ENCODE measurements at places on chromosomes 3 and 15.

GRCh38 chr3:73868688-73869315 lies 244.1 kb upstream of the PDZRN3 start:
- no peak for DNase-seq

DNA sequence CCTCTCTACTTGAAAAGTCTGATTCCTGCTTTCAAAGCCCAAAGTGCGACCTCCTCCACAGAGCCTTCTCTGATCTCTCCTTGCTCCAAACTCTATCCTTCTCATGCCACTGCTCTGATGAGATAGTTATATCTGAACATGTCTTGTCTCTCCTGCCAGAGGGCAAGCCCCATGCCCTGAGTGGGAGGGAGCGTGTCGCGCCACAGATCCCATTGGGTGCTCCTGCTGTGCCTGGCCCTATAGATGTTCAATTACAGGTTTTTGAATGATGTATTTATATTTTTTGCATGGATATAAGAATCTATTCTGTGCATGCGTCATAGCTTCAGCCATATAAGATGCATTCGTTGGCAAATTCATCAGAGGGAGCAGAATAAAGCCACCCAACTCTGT lies 20.4 kb downstream of the CORO2B start:
- no peak for DNase-seq

DNA sequence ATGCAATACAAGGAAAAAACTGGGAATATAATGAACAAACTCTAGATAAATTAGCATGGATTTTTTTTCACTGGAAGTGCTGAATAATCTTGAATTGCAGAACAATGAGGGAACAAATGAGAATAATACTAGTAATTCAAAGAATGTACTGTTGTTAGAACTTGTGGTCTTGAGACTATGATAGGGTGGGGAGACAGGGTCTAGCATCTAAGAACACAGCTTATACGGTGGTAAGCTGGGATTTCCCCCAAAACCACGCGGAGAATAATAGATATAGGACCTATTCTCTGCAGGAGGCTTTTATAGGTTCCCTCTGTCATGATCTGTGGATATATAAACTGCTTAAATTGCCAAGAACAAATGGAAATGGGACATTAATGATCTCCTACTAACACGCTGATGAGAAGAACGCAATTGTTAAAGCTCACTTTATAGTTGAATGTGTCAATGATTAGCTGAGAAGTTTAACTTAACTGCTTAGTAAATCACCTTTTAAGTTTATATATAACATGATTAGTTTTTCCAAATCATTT lies 692.3 kb downstream of the ZPLD1 start:
- no peak for DNase-seq

GRCh38 chr3:129613367-129613740 lies 6.9 kb upstream of the PLXND1 start:
- no peak for DNase-seq

DNA sequence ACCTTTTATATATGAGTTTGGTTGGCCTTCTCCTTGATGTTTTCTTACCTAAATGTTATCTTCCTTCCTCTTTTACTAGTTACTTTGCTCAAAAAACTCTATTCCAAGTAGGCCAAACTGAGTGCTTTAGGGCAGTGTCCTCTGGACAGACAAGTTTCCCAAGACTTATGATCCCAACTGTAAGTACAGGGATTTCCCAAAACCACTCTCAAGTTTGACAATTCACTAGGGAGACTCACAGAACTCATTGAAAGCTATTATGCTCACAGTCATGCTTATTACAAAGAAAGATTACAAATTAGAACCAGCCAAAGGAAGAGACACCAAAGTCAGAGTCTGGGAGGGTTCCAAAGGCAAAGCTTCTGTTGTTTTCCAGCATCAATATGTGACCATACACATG lies 534.2 kb upstream of the ALCAM start:
- DNase-seq = no peak

Data from stimulated activated CD4-positive, alpha-beta T cell treated with anti-CD3 and anti-CD28 coated beads, TNF-alpha, amount 100 ng/mL, for 24 hours (primary cell).